ENCODE measurements at places on chromosomes 4 and X. TPM values are rescaled to one million over a fixed set of nuclear protein-coding genes. Genes with fewer than 3 reads are reported as not detected.

GRCh38 chr4:165336743-165337142 is 9.3 kb downstream of the MSMO1 start:
- no peak overlapping the region for H3K4me3 ChIP-seq
- no peaks in the 10 kb centered on the region for H3K27me3 ChIP-seq
- peaks cover 46% of the 10 kb centered on the region for H3K36me3 ChIP-seq
- H3K27ac ChIP-seq: no peak overlapping the region

CENPVL1 gene
- not detected for total RNA-seq

DNA sequence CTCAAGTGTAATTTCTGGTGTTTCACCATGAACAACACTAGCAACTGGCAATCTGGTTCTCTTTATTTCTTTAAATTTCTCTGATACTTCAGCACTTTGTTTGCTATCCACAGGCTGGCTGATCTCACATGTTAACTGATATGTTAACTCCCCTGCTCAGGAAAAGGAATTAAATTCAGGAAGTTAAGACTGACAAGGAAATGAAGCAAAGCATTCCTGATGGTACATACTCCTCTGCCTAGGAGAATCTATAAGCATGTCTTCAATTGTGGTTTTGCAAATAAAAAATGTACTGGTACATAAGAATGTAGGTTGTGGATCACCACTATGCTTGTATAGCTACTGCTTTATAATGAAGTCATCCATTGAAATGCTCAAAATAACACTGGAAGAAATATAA is 1119.2 kb upstream of the INTU start:
- no peaks in the 10 kb centered on the region for H3K36me3 ChIP-seq
- H3K27me3 ChIP-seq: no peaks in the 10 kb centered on the region
- no peak overlapping the region for H3K27ac ChIP-seq
- no peak for DNase-seq
- no peaks in the 10 kb centered on the region for H3K4me1 ChIP-seq

- no peaks in the 10 kb centered on the region for H3K4me1 ChIP-seq
- H3K27me3 ChIP-seq: no peaks in the 10 kb centered on the region
- no peak overlapping the region for H3K4me3 ChIP-seq
- no peak for DNase-seq
- no peak overlapping the region for H3K27ac ChIP-seq
Measured at GRCh38 chr4:126544276-126544675, 1088.5 kb upstream of the INTU start.
